Activated CD4-positive, alpha-beta T cell treated with anti-CD3 and anti-CD28 coated beads for 36 hours (primary cell): ENCODE measurements at places on chromosomes 1 and 21. TPM values are rescaled to one million over a fixed set of nuclear protein-coding genes. Genes with fewer than 3 reads are reported as not detected.

GRCh38 chr1:56821462-56821797 lies 2.2 kb upstream of the FYB2 start:
- H3K27ac ChIP-seq, result no peak overlapping the region
- no peak for DNase-seq
- H3K4me3 ChIP-seq, result no peak overlapping the region
- H3K4me1 ChIP-seq, result no peaks in the 10 kb centered on the region
- peaks cover 6% of the 10 kb centered on the region for H3K27me3 ChIP-seq
- H3K36me3 ChIP-seq, result no peaks in the 10 kb centered on the region

DNA sequence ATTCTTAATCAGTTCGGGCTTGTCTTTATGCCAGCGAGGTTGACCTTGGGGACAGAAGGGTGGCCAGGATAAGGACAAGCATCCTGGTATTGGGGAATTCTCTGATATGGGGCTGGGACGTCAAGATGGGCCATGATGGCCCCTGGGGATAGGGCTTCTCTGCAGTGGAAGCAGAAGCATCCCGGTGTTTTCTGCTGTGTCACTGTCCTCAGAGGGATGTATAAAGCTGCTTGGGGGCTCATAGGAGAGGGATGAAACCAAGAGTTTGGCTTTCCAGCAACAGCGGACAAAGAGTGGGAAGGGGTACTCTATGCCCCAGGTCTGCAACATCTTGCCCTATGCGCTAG lies 1.4 kb upstream of the ATP1B1 start:
- no peaks in the 10 kb centered on the region for H3K36me3 ChIP-seq
- no peak overlapping the region for H3K27ac ChIP-seq
- H3K4me3 ChIP-seq, result peak overlapping the region; percentile 53

FTCD gene
- total RNA-seq, result 0.16 TPM

PLA2G2C gene
- total RNA-seq, result 0.43 TPM

GRCh38 chr1:225354906-225355305 lies 72.9 kb downstream of the LBR start:
- no peak overlapping the region for H3K4me3 ChIP-seq
- peaks cover 10% of the 10 kb centered on the region for H3K27me3 ChIP-seq
- DNase-seq, result no peak
- H3K36me3 ChIP-seq, result no peaks in the 10 kb centered on the region
- H3K4me1 ChIP-seq, result no peaks in the 10 kb centered on the region
- H3K27ac ChIP-seq, result no peak overlapping the region

ECE1 gene
- total RNA-seq, result 162 TPM

GRCh38 chr1:30730346-30731108 lies 7.1 kb upstream of the MATN1 start:
- H3K4me3 ChIP-seq, result no peak overlapping the region
- no peak for DNase-seq
- H3K4me1 ChIP-seq, result peaks cover 11% of the 10 kb centered on the region
- peaks cover 26% of the 10 kb centered on the region for H3K36me3 ChIP-seq
- no peaks in the 10 kb centered on the region for H3K27me3 ChIP-seq

DNA sequence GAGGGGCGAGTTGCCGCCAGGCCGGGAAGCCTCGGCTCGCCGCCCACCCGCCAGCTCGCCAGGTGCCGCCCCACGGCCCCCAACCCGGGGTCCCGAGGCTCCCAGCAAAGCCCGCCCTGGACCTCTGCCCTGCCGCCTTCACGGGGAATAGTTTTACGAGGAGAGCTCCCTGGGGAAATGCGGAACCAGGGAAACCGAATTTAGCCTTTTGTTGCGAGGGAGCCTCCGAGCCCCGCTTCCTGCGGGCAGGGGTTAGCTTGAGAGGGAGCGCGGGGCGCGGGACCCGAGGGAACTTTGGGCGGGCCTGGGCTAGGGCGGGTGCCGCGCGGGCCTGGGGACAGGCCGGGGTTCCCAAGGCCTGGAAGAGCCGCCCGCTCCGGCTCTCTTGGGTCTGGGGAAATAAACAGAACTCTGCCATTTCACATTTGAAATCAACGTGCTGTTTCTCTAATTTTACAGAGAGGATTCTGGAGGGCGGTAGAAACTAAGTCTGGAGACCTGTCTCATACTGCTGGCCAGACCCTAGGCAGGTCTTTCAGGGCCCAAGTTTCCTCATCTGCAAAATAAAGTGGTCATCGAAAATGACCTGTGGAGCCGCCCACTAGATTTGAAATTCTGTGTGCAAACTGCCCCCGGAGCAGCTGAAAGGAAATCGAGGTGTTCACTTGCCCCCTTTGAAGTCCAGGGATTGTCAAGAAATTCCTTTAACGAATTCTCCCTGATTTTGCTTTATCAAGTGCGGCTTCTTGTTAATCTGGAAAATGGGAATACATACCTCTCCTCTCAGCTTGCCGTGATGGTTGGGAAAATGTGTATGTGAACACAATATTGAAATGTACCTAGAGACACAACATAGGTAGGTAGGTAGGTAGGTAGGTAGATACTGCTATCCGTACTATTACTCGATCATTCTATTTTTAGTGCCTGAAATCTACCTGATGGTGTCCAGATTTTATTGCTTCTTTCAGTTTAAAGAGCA lies 749 bp upstream of the GLUL start:
- H3K27me3 ChIP-seq, result peaks cover 16% of the 10 kb centered on the region
- peak overlapping the region; percentile 86 for H3K4me3 ChIP-seq
- peaks cover 22% of the 10 kb centered on the region for H3K4me1 ChIP-seq
- H3K36me3 ChIP-seq, result peaks cover 16% of the 10 kb centered on the region

KCTD3 gene
- 4.2 TPM for total RNA-seq

SMIM34 gene
- total RNA-seq, result not detected

DNA sequence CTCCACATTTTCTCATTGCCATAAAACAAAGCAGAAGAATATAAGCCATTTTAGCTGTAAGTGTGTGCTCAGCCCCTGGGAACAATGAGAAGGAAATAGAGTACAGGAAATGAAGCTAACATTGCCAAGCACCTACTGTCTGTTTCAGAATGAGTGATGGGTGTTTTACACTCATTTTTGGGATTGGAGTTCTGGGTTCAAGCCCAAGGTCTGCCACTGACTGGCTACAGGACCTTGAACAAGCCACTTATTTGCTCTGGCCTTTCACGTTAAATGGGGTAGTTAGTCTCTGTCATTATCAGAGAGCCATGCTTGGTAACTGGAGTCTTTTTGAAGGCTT lies 80.7 kb upstream of the KAZN start:
- H3K4me3 ChIP-seq, result no peak overlapping the region
- no peak overlapping the region for H3K27ac ChIP-seq
- H3K27me3 ChIP-seq, result peaks cover 7% of the 10 kb centered on the region
- no peak for DNase-seq
- H3K4me1 ChIP-seq, result peaks cover 3% of the 10 kb centered on the region

RPE65 gene
- total RNA-seq, result not detected

PHC2 gene
- 23.8 TPM for total RNA-seq

- no peak overlapping the region for H3K4me3 ChIP-seq
- peaks cover 2% of the 10 kb centered on the region for H3K36me3 ChIP-seq
- DNase-seq, result no peak
- no peaks in the 10 kb centered on the region for H3K4me1 ChIP-seq
- H3K27me3 ChIP-seq, result peaks cover 3% of the 10 kb centered on the region
Observed at GRCh38 chr21:44572959-44573583, 458 bp upstream of the KRTAP10-4 start.

- peaks cover 2% of the 10 kb centered on the region for H3K27me3 ChIP-seq
- H3K4me3 ChIP-seq, result no peak overlapping the region
- H3K4me1 ChIP-seq, result peaks cover 53% of the 10 kb centered on the region
- no peak for DNase-seq
Observed at GRCh38 chr21:45892156-45892915, 89.2 kb upstream of the COL6A1 start.

- H3K27ac ChIP-seq, result peak overlapping the region; percentile 2
- no peak overlapping the region for H3K4me3 ChIP-seq
- peaks cover 24% of the 10 kb centered on the region for H3K36me3 ChIP-seq
Observed at GRCh38 chr1:36380143-36380619, 5.5 kb downstream of the STK40 start.

- H3K4me3 ChIP-seq, result no peak overlapping the region
- no peaks in the 10 kb centered on the region for H3K4me1 ChIP-seq
- H3K27me3 ChIP-seq, result peaks cover 27% of the 10 kb centered on the region
- no peaks in the 10 kb centered on the region for H3K36me3 ChIP-seq
- no peak for DNase-seq
- no peak overlapping the region for H3K27ac ChIP-seq
Observed at GRCh38 chr1:168782559-168783116, 53.6 kb upstream of the DPT start.

DAB1 gene
- total RNA-seq, result not detected

- H3K27me3 ChIP-seq, result peaks cover 2% of the 10 kb centered on the region
- H3K4me1 ChIP-seq, result no peaks in the 10 kb centered on the region
- no peaks in the 10 kb centered on the region for H3K36me3 ChIP-seq
- no peak overlapping the region for H3K4me3 ChIP-seq
Observed at GRCh38 chr1:202243006-202243405, 49.4 kb downstream of the LGR6 start.

DNA sequence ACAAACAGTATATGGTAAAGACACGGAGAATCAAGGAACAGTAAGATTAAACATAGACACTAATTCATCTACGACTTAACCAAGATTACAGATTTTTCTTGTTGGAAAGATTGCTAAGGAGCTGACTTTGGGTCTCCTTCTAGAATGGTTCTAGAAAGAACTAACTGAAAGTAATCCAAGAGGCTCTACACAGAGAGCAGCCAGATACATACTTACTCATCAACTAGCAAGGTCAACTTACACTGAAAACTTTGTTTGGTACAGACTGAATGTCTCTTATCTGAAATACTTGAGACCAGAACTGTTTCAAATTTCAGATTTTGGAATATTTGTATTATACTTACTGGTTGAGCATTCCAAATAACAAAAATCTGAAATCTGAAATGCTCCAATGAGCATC lies 5.8 kb downstream of the C21orf91 start:
- DNase-seq, result no peak
- no peak overlapping the region for H3K4me3 ChIP-seq
- H3K27ac ChIP-seq, result peak overlapping the region; percentile 43
- H3K4me1 ChIP-seq, result peaks cover 51% of the 10 kb centered on the region

GRCh38 chr1:16026723-16027484 lies 5.1 kb downstream of the CLCNKA start:
- H3K36me3 ChIP-seq, result no peaks in the 10 kb centered on the region
- peaks cover 2% of the 10 kb centered on the region for H3K4me1 ChIP-seq
- H3K27ac ChIP-seq, result no peak overlapping the region
- H3K27me3 ChIP-seq, result peaks cover 12% of the 10 kb centered on the region
- no peak overlapping the region for H3K4me3 ChIP-seq

FBXO2 gene
- total RNA-seq, result 1.6 TPM

PLEKHO1 gene
- 13.2 TPM for total RNA-seq

PRAMEF6 gene
- not detected for total RNA-seq

- H3K4me1 ChIP-seq, result no peaks in the 10 kb centered on the region
- H3K27ac ChIP-seq, result no peak overlapping the region
- H3K4me3 ChIP-seq, result no peak overlapping the region
- H3K36me3 ChIP-seq, result no peaks in the 10 kb centered on the region
- H3K27me3 ChIP-seq, result no peaks in the 10 kb centered on the region
Observed at GRCh38 chr1:186454981-186455380, 5.9 kb downstream of the PDC start.

SLC2A1 gene
- total RNA-seq, result 115 TPM

- no peak overlapping the region for H3K4me3 ChIP-seq
- peak overlapping the region; percentile 76 for H3K27ac ChIP-seq
- no peaks in the 10 kb centered on the region for H3K27me3 ChIP-seq
- H3K4me1 ChIP-seq, result peaks cover 61% of the 10 kb centered on the region
- peaks cover 61% of the 10 kb centered on the region for H3K36me3 ChIP-seq
Observed at GRCh38 chr21:43874085-43874805, 9.2 kb downstream of the AGPAT3 start.

- H3K27me3 ChIP-seq, result peaks cover 3% of the 10 kb centered on the region
- H3K4me3 ChIP-seq, result no peak overlapping the region
- no peak overlapping the region for H3K27ac ChIP-seq
- no peaks in the 10 kb centered on the region for H3K36me3 ChIP-seq
- DNase-seq, result no peak
Observed at GRCh38 chr1:226325178-226325577, 16.2 kb upstream of the LIN9 start.

DNA sequence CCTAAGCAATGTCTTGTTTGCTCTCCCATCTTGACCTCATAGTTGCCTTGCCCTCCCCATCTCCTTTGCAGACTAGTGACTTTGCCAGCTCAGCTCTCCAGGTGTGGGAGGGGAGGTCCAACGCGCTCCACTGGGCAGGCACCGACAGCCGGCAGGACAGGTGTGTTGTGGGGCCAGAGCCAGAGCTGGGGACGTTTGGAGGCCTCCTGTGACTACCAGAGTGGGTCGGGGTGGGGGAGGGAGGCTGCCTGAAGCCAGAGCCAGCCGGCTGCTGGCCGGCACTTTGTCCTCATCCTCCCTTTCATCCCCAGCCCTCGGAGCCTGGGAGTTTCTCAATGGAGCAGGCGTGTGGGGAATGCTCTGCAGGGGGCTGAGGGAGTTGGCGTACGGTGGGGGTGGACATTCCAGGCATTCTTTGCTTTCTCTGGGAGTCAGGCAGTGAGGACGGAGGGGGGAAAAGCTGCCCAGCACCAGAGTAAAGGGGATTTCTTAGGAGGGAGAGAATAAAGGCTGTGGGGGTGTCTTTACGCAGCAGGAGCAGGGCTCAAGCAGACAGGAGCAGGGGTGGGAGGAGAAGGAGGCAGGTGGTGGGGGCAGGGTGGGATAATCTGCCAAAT lies 20.2 kb downstream of the NUAK2 start:
- peaks cover 20% of the 10 kb centered on the region for H3K36me3 ChIP-seq
- H3K4me3 ChIP-seq, result no peak overlapping the region
- peaks cover 31% of the 10 kb centered on the region for H3K4me1 ChIP-seq
- no peak overlapping the region for H3K27ac ChIP-seq
- H3K27me3 ChIP-seq, result no peaks in the 10 kb centered on the region

FAAH gene
- total RNA-seq, result 7.5 TPM

GRCh38 chr21:42093991-42094421 lies 22.9 kb downstream of the UMODL1 start:
- no peak overlapping the region for H3K4me3 ChIP-seq
- no peak overlapping the region for H3K27ac ChIP-seq
- no peak for DNase-seq
- H3K4me1 ChIP-seq, result peaks cover 14% of the 10 kb centered on the region
- no peaks in the 10 kb centered on the region for H3K27me3 ChIP-seq
- H3K36me3 ChIP-seq, result no peaks in the 10 kb centered on the region

DDAH1 gene
- total RNA-seq, result 0.09 TPM

GRCh38 chr1:20530901-20531300 lies 21.5 kb upstream of the FAM43B start:
- no peak for DNase-seq
- H3K36me3 ChIP-seq, result no peaks in the 10 kb centered on the region

DNA sequence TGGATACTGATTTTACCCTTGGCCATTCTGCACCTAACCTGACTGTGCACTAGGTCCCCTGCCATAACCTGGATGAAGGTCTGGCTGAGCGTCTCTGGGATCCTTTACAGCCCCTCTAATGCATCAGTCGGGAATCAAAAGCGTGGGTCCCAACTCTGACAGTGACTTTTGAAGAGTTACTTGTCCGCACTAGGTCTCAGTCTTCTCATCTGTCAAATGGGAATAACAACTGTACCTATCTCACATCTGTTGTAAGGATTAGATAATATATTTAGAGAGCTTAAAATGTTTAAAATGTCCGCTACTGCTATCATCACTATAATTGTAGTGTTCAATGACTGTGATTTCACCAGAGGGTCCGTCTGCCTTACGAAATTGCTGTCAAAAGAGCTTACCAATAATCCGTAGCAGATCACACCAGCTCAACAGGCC lies 746 bp downstream of the TADA1 start:
- H3K4me1 ChIP-seq, result peaks cover 50% of the 10 kb centered on the region
- H3K4me3 ChIP-seq, result peak overlapping the region; percentile 92
- no peaks in the 10 kb centered on the region for H3K27me3 ChIP-seq
- H3K36me3 ChIP-seq, result peaks cover 10% of the 10 kb centered on the region
- peak overlapping the region; percentile 79 for H3K27ac ChIP-seq
- no peak for DNase-seq

GRCh38 chr21:35026617-35027562 lies 22.2 kb downstream of the RUNX1 start:
- H3K36me3 ChIP-seq, result peaks cover 29% of the 10 kb centered on the region
- peaks cover 88% of the 10 kb centered on the region for H3K4me1 ChIP-seq
- peak overlapping the region; percentile 97 for H3K27ac ChIP-seq
- H3K27me3 ChIP-seq, result no peaks in the 10 kb centered on the region
- peak; percentile 92 for DNase-seq
- peak overlapping the region; percentile 75 for H3K4me3 ChIP-seq

CSDE1 gene
- 553 TPM for total RNA-seq

MAGI3 gene
- total RNA-seq, result 6.4 TPM
